ENCODE measurements at places on chromosomes 3 and 15.

DNA sequence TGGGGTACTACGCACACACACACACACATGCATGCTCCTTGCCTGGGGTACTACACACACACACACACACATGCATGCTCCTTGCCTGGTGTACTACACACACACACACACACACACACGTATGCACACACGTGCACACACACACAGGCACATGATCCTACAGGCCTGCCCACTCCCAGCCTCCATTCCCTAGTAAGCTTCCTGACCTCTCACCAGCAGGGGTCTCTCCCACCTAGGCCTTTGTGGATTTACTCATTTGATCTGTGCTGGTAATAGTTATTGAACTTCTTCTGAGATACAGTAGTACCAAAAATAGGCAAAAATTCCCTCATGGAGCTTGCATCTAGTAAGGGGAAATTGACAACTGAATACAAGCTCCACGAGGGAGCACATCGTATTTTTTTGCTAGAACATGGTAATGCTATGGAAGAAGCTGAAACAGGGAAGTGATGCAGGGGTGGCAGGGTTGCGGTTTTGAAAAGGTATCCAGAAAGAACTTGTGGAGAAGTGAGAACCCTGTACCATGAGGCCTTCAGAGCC lies 19.1 kb downstream of the TTC21A start:
- peak; percentile 71 for DNase-seq

- peak; percentile 12 for DNase-seq
Measured at GRCh38 chr3:111802163-111802625, 56.9 kb upstream of the PHLDB2 start.

DNA sequence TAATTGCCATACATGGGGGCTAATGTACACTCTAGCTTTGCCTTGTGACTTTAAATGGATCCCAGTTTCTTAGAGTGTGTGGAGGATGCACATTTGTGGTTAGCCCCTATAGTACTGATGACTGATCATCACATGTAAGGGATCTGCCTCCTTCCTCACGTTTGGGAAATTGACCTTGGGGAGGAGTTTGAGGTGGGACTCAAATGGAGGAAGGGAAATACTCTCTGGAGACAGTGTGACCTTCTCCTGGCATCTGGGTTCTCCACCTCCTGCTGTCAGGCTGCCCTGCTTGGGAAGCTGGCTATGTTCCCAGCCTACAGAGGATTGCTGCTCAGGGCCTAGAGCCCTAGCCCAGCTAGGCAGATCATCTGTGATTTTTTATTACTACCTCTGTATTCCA lies 48.7 kb downstream of the PPM1L start:
- DNase-seq = peak; percentile 56

- no peak for DNase-seq
Measured at GRCh38 chr3:8766148-8766547, 3.3 kb downstream of the OXTR start.

GRCh38 chr15:76982756-76983155 lies 12.2 kb upstream of the PSTPIP1 start:
- no peak for DNase-seq

- DNase-seq = no peak
Measured at GRCh38 chr3:53708001-53708621, 138.1 kb downstream of the CHDH start.

DNA sequence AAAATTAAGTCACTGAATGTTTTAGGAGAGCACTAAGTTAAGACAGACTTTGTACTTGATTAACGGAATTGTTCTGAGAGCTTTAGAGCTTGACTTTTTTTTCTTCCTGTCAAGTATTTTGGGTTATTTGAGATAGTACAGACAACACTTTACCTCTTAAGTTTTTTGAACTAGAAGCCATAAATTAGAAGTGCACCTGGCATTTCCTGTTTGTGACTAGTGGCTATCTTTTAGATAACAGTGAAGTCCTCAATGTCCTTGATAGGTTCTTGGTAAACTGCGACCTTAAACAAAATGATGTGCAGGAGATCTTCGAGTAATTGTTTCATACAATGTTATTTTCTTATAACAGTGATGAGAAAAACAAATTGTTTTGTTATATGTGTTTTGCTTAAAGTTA lies 213.9 kb downstream of the TP63 start:
- no peak for DNase-seq

- DNase-seq = peak; percentile 56
Measured at GRCh38 chr3:95705786-95706418, 1108.5 kb upstream of the EPHA6 start.

GRCh38 chr3:39531066-39531465 lies 63.6 kb downstream of the MOBP start:
- DNase-seq = no peak

DNA sequence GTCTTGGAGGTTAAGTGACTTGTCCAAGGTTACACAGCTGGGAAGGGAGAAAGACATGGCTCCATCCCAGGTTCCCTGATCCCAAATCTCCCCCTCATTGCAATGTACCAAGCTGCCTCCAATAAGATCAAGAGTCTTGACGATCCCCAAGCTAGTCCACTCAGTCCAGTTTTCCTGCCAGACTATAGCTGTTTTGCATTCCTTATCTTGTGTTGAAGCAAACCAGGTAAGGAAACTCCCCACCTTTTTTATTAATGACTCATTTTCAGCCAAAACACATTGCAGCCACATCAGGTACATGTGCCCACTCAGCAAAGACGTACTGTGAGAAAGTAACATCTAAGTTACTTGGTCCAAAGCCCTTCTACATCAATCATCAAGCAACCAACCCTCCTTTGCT lies 41.9 kb downstream of the LIPC start:
- DNase-seq = no peak

- no peak for DNase-seq
Measured at GRCh38 chr3:159994182-159994581, 5.5 kb downstream of the IL12A start.

GRCh38 chr3:18247139-18247695 lies 177.9 kb downstream of the SATB1 start:
- DNase-seq = no peak

- DNase-seq = no peak
Measured at GRCh38 chr15:49435174-49435573, 12.1 kb downstream of the FGF7 start.

DNA sequence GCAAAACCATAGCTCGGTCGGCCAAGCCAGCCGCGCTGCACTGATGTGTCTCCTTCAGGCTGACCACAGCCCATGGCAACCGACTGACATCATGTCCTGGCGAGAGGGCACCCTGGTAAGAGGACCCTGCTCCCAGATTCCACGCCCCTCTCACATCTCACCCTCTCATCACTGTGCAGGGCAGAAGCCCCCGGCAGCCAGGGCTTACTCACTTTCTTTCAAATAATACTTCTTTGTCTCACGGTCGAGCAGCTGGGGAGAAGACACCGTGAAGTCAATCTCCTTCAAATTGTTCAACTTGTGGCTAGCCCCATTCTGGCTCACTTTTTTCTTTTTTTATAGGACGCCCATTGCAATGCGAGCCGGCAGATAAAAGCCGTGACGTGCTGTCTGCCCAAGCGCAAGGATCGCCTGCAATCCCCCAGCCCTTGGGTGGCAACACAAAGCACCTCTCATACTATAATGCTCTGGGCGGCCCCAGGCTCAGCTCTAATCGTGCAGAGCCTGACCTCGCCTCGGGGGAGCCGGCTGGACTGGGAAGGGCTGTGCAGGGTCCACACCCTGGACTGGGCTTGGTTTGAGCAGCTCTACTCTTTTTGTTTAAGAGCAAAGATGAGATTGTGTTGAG lies 33.6 kb downstream of the VGLL4 start:
- DNase-seq = no peak

- no peak for DNase-seq
Measured at GRCh38 chr3:3189102-3189727, 9.7 kb upstream of the CRBN start.

- DNase-seq = peak; percentile 85
Measured at GRCh38 chr3:177358091-177358976, 161.1 kb upstream of the TBL1XR1 start.

GRCh38 chr15:41507820-41508290 lies 5.8 kb downstream of the LTK start:
- DNase-seq = no peak

- no peak for DNase-seq
Measured at GRCh38 chr15:28930476-28931291, 44.9 kb downstream of the APBA2 start.

GRCh38 chr3:152742368-152743347 lies 92.3 kb upstream of the P2RY1 start:
- no peak for DNase-seq

- peak; percentile 14 for DNase-seq
Measured at GRCh38 chr15:57245130-57245529, 131.2 kb upstream of the CGNL1 start.

Measured in SK-MEL-5 (cell line).